ENCODE measurements at places on chromosomes 5 and 9.

GRCh38 chr9:127563579-127563978 lies 48.5 kb upstream of the STXBP1 start:
- no peak for DNase-seq

GRCh38 chr9:90658181-90658580 lies 15.6 kb upstream of the DIRAS2 start:
- no peak for DNase-seq

DNA sequence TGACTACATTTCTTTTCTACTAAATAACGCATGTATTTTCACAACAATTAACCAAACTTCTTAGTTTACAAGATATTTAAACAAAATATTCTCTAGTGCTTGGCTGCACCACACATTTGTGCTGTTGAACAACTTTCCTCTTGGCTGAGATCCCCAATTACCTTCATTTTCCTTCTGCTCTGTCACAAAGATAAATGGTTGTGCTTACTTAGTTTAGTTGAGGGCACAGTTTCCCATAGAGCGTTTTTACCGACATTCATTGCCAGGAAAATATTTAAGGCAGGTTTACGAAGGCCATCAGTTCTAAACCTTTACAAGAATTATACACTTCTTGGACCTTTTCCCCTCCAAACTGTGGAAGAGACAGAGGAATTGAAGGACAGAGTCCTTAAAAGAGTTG lies 60.7 kb downstream of the PRUNE2 start:
- no peak for DNase-seq

DNA sequence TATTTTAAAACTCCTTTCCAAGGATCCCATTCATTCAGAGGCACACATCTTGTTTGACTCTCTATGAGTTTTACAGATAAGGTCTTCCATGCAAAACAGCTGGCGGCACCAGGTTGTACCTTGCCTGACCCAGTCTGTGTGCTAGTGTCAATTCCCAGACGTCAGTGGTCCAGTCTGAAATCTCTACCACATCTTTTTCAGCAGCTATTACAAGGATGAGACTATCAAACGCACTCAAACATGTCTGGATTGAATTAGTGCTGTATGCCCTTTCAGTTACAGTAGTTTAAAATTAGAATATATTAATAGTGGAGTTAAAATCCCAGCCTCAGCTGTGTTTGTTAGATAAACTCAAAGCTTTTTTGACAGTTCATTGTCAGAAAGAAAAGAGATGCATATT lies 11.7 kb downstream of the CDC14B start:
- DNase-seq: no peak

- DNase-seq: no peak
Measured at GRCh38 chr9:78320875-78321496, 24.1 kb downstream of the PSAT1 start.

DNA sequence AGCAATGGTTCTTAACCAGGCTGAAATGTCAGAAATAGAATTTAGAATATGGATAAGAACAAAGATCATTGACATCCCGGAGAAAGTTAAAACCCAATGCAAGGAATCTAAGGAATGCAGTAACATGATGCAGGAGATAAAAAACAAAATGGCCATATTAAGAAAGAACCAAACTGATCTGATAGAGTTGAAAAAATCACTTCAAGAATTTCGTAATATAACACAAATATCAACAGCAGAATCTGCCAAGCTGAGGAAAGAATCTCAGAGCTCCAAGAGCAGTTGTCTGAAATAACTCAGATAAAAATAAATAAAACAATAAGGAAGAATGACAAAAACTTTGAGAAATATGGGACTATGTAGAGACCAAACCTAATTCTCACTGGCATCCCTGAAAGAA lies 37.8 kb upstream of the TAS2R1 start:
- DNase-seq: no peak

- DNase-seq: no peak
Measured at GRCh38 chr5:178237431-178238312, 5.1 kb upstream of the PHYKPL start.

- no peak for DNase-seq
Measured at GRCh38 chr5:145340099-145340498, 495.0 kb downstream of the PRELID2 start.

DNA sequence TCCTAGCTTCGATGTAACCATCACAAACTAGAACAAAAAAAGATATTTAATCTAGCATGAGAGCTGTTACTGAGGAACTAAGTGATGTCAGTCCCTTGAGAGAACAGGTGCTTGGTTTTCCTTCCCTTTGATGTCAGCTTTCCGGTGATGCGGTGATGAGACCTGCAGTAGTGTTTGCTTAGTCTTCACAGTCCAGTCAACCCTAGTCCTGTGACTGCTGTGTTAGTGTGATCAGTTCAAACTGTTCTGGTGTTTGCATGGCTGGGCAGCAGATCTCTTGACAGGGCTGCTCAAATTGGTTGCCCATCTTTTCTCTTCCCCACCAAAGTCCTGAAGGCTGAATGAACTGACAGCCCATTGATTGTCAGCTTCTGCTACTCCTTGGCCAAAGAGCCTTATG lies 608.6 kb upstream of the DAB2 start:
- DNase-seq: no peak

DNA sequence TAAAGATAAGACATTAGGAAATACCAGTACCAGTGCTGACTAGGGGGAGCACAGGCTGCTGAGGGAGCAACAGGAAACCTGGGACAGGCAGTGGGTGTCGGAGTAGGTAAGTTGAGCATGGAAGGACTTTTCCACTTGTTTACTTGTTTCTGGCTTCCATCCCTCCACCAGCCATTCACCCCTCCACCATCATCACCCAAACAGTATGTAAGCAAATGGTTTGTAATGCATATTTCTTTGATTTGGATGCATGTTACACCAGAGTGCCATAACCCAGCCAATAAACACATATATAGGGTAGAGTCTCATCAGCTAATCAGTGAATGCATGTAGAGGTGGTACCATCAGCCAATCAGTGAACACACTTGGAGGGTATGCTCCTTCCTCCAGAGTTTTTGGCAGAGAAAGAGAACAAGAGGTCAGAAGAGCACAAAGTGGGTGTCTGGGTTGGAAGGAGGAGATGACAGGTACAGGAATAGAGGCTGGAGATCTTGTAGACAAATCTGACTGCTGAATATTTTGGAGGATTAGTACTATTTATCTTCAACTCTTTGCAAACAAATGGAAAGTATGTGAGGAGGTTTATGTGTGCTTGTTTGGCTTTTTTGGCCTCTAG lies 37.7 kb upstream of the PDE8B start:
- DNase-seq: no peak

- peak; percentile 76 for DNase-seq
Measured at GRCh38 chr5:10695055-10695649, 65.9 kb downstream of the DAP start.

DNA sequence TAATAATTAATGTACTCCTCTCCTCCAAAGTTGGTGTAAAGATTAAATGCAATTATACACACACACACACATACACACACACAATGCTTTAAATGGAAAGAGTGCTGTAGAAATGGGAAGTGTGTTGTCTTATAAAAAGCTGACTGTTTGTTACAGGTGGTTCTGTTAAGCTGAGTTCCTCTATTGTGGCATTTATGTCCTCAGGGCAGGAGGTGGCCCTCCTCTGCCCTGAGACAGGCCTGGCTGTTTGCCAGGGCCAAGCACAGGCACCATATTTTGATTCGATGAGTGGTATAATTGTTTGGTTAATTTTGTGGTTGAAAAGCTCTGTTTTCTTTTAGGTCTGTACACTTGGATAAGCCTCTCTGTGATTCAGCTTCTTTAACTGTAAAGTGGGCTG lies 573.9 kb downstream of the KIF4B start:
- no peak for DNase-seq

DNA sequence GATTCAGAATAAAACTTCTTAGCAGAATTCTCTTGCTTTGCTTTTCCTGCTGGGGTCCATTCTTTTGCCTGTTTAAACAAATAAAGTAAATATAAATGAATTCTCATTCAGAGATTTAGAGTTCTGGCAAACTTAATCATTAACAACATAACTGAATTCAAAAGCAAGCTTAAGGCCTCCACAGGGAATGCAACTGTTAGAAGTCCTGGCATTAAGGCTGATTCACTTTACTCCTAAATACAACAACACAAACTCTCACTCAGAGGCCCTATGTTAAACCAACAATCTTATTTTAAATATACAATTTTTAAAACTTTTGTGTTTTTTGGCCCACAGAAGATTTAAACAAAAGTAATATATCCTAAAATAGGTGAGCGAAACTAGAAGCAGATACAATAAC lies 178.3 kb downstream of the AP3B1 start:
- DNase-seq: no peak

DNA sequence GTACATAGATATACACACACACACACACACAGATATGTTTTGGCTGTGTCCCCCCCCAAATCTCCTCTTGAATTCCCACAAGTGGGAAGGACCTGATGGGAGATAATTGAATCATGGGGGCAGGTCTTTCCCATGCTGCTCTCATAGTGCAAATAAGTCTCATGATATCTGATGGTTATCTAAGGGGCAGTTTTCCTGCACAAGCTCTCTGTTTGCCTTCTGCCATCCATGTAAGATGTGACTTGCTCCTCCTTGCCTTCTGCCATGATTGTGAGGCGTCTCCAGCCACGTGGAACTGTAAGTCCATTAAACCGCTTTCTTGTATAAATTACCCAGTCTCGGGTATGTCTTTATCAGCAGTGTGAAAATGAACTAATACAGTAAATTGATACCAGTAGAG lies 15.9 kb upstream of the ALDOB start:
- no peak for DNase-seq

DNA sequence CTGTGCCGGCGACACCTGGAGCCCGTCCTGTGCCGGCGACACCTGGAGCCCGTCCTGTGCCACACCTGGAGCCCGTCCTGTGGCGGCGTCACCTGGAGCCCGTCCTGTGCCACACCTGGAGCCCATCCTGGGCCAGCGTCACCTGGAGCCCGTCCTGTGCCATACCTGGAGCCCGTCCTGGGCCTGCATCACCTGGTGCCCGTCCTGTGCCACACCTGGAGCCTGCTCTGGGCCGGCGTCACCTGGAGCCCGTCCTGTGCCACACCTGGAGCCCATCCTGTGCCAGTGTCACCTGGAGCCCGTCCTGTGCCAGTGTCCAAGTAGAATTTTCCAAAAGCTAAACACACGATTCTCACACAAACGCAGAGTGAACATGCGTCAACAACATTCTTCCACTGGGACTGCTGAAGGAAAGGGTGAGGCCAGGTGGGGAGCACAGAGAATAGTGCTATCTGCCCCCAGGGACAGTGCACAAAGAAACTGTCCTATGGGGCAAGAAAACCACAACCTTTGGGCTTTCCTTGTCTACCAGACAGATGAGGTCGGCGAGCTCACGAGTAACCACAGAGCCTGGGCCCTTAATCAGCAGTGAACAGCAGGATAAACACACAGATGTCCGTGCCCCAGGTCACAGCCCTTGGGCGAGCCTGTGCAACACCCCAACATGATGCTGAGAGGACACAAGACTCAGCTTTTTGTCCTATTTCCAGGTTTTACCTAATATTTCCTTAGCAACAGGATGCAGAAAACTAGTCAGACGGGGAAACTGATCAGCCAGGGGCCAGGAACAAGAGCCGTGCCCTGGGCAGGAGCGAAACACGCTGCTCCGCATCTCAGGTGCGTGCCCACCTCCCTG lies 7.9 kb downstream of the QSOX2 start:
- no peak for DNase-seq

DNA sequence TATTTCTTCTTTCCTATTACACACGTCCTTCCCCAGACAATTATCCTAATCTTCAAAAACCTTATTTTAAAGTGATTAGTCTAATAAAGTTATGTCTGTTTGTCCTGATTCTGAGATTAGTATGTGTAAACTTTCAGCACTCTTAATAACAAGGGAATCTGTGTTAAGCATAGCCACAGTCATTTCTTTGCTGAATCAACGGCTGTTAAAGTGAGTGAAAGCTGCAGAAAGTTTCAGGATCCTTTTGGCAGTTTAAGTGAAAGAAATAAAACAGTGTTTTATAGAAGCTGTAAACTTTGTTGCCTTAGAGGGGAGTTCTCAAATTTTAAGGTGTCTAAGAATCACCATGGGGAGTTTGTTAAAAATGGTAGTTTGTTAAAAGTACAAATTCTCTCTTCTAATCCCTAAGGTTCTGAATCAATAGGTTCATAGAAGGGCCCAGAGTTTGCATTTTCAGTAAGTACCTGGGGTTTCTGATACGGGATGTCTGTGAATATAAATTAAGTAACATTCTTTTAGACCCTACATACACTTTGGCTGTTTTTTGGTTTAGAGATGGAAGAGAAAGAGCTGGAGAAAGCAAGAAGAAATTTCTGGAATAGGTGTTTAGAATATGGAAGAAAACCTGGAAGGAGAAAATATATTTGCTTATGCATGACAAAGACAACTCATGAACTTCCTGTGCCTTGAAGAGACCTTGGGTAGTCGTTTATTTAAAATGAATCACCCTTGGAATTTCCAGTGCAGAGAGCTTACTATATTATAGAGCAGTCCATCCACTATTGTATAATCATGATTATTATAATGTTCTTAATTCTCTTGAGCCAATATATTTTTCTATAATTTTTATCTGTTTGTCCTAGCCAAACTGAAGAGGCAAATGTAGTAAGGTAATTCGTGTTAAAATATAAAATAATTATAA lies 45.7 kb downstream of the SCAMP1 start:
- no peak for DNase-seq

- DNase-seq: no peak
Measured at GRCh38 chr5:173318881-173319620, 9.2 kb downstream of the STC2 start.

DNA sequence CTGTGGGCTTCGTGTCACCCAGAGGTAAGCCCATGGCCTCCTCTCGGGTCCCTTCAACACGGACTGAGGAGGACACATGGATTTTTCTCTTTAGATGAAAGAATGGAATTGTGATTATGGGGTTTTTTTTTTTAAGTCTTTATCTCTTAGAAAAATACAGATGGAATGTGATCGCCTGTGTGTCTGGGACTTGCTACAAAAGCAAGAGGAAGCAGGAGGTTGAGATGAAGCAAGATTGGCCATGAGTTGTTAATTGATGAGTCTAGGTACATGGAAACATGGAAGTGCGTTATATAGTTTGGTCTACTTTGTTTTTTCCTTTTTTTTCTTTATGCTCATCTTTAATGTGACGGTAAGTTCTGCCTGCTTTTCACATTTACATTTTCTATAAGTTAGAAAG lies 14.6 kb downstream of the USP20 start:
- no peak for DNase-seq

DNA sequence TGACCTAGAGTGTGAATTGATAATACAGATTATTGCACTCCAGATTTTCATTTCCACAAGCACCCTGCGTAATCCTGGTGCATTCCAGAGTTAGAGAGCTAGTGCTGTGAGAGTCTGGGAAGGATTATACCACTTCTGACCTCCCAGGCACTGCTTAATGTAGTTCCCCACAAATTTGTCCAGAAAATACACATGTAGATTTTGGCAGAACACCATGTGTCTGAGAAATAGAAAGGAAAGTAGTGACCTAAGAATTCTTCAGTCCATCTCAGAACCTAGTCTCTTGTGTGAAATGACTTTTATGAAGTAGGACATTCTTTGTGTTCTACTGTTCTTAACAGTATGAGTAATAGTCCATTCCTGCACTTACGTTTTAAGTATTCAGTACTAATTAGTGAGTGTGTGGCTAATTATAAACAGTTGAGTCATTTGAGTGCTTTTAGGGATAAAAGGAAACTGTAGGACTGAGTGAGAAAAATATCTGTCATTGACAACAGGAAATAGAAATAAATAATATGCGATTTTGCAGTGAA lies 27.8 kb upstream of the PTPDC1 start:
- no peak for DNase-seq
